GM04503 (cell line): ENCODE measurements at places on chromosomes 13 and 19.

- no peak for DNase-seq
Measured at GRCh38 chr19:28500982-28501630, 711.8 kb downstream of the UQCRFS1 start.

GRCh38 chr13:52906122-52906903 lies 57.9 kb upstream of the PCDH8 start:
- no peak for DNase-seq

GRCh38 chr19:2097203-2097885 lies 629 bp downstream of the IZUMO4 start:
- no peak for DNase-seq

- DNase-seq: no peak
Measured at GRCh38 chr19:10889880-10890279, 18.5 kb downstream of the CARM1 start.

GRCh38 chr13:70516226-70516625 lies 408.0 kb upstream of the KLHL1 start:
- no peak for DNase-seq

DNA sequence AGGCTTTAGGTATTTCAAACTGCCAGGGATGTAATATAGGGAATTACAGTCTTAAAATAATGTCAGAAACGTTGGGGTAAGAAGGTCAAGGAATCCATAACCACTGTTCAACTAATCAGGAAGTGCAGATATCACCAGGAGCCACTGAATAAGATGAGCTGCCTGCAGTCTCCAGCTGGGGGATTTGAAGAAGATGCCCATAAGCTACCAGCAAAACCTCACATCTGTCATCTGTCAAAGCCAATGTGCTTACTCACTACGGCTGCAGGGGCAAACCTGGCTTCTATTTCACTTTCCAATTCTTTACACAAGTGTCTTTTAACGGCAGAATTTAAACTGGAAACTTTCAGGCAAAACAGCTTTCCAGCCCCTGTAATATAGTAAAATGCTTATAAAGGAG lies 1410.1 kb upstream of the ATXN8OS start:
- no peak for DNase-seq

DNA sequence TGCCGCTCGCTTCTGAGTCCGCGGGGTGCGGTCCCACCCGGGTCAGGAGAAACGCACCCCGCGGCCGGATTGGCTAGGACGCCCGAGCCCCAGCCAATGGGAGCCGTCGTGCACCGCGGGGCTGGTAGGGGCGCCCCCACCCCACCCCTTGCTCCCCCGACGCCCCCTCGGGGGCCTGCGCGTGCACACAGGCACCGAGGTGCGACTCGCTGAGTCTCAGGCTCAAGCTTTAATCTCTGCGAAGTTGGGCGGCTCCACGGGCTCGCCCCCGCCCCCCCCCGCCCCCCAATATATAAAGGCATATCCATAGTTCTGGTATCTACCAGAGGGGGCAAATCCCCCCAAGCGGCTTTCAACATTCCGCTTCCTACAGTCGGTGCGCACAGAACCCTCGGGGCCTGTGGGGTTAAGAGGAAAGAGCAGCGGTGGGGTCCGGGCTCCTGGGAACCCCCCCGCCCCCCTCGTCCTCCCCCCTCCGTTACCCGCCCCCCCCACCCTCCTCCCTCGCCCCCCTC lies at the start of gene COX6B2:
COX6B2 (minus strand) TSS at position 22 of the 515 bp plus-strand sequence. CDS start 198 bp downstream, outside the sequence.
- no peak for DNase-seq

DNA sequence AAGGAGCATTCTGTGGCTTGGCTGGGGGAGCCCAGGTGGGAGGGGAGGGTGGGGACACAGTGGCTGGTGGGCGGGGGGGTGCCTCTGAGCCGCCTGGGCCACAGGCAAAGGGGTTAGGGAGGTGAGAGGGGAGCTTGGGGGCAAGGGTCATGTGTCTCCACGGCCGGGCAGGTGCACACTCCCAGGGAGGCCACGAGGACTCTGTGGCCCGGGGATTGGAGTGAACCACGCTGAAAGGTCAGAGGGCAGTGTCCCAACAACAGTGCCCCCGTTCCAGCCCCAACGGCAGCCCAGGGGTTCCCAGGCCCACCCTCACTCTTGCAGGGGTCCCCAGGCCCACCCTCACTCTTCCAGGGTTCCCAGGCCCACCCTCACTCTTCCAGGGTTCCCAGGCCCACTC lies 9.6 kb downstream of the C2CD4C start:
- no peak for DNase-seq

DNA sequence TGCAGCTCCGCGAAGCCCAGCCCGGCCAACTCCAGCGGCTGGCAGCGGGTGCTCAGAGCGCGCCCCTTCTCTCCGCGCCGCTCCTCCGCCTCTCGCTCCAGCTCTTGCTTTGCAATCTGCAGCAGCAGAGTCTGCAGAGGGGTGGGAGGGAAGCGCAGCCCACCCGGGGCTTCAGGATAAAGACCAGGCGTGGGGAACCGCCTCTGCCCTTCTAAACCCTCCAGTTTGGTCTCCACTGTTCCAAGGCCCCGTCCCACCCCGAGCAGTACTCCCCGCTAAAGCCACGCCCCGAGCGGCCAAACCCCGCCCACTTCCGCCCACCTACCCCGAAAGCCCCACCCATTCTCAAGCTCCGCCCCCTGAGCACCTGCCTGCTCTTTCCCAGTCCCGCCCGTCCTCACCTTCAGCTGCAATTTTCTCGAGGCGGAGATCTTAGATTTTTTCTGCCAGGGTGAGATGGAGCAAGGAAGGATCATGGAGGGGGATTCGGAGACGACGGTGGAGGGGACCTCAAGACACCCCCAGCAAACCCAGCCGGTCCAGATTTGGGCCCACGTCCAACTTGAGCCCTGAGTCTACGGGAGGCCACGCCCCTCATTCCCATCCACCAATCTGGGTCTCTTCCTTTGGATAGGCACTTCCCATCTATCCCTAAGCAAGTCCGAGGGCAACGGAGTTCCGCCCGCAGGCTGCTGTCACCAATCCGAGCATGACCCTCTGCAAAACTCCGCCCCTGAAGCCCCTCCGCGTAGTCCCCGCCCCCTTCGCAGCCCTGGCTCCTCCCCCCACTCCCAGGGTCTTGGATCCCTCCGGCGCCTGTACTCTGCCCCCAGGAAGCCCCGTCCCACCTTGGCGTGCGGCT lies 1.1 kb downstream of the TNNI3 start:
- no peak for DNase-seq

DNA sequence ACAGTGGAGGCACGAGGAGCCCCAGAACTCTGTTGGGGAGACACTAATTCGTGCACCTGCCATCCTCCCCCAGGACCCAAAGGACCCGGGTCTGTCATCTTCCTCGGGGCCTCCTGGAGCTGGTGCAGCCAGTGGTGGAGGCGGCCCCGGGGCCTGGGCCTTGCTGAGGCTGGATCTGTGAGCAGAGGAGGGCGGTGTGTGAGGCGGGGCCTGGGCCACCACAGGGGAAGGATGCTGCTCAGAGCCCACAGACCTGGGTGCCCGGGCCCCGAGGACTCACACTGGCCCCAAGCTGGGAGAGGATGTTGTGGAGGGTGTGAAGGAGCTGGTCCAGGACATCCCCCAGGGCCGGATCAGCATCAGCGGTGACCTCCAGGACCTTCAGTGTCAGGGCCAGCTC lies 8.3 kb downstream of the IFNL3 start:
- no peak for DNase-seq

GRCh38 chr13:23449398-23450162 lies 16.1 kb upstream of the SACS start:
- DNase-seq: no peak

DNA sequence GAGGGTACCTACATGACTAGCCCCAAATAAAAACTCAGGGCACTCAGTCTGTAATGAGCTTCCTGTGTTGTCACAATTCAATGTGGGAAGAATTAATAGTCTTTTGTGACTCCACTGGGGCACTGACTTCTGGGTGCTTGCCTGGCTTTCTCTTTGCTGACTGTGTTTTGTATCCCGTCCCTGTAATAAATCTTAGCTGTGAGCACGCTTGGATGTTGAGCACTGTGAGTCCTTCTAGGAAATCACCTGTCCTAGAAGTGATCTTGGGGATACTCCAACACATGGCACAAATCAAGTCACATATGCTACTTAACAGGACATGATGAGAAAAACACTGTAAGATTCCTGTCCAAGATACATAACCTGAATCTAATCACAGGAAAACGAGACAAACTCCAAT lies 83.0 kb downstream of the USP12 start:
- DNase-seq: no peak

- peak; percentile 76 for DNase-seq
Measured at GRCh38 chr19:53849237-53849676, 18.4 kb upstream of the MYADM start.

GRCh38 chr19:36061367-36061766 lies 6.7 kb downstream of the WDR62 start:
- no peak for DNase-seq

DNA sequence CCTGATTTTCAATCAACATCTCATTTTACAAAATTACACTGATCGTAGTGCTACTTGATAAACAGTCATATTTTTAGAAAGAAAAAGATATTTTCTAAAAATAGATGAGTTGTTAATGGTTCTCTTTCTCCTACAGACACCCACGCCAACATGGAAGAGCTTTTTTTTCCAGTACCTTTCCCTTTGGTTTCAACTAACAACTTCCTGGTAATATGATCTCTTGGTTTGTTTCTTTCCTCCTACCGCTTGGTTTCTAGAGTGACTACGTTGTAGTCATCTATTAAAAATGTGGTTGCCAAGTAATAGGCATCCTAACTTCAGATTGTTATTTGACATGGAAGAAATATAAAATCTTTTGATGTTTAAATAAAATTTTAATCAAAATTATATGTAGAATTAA lies 189.0 kb downstream of the LACC1 start:
- peak; percentile 38 for DNase-seq

DNA sequence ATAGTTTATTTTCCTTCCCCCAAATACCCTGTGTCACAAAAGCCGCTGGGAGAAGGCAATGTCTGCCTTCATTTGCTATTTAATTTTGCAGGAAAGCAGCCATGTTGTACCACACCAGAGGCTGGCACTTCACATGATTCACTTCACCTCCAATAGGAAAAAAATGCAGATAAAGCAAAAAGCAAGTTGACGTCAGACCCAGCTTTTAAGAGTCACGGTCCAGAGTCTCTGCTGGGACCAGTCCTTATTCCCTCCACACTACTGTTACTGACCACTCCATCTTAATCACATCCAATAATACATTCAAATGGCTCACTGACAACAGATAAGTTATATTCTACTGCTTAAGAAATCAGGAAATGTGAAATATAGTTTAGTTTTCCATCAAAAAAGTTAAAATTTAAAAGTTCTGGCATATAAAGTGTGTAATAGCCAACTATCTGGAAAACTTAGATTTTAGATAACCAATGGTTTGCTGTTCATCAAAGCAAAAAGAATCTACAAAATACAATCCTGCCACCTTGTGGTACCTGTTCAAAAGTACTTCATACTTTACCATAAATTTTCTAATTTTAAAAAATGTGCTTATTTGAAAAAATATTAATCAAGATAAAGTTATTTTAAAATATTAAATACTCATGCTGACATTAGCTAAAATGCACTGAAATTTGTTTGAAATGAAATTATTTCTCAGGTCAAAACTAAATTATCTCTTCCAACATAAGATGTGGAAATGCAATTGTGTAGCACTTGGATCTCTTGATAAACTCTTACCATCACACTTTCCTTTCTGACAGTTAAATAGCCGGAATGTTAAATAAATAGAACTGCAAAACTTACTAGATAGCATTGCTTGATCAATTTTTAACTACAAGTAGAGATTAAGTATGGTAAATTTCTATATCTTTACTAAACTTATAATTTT lies 97.3 kb downstream of the SERP2 start:
- no peak for DNase-seq

DNA sequence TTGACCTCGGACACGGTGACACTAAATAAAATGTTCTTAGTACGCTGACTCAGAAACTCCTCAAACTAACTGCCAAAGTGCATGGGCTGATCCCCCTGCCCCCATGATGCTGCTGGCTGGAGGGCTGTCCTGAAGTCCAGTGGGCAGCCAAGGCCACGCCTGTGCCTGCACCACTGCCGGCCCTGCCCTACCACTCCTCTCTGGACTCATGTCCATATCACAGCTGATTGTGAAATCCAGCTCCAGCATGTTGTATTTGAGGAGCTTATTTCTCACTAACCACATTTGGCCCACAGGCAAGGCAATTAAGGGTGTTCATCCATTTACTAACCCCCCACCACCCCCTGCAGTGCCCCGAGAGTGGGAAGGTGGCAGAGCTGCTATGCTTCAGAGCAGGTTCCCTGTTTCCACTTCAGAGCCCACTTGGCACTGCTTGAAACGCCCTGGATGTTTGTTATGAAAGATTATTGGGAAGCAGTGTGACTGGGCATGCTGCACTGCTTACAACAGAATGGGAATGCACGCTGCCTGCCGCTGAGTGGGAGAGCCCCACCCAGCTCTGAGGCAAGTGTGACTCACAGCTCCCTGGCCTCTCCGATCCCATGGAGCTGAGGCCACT lies 114.0 kb downstream of the UQCRFS1 start:
- peak; percentile 49 for DNase-seq

DNA sequence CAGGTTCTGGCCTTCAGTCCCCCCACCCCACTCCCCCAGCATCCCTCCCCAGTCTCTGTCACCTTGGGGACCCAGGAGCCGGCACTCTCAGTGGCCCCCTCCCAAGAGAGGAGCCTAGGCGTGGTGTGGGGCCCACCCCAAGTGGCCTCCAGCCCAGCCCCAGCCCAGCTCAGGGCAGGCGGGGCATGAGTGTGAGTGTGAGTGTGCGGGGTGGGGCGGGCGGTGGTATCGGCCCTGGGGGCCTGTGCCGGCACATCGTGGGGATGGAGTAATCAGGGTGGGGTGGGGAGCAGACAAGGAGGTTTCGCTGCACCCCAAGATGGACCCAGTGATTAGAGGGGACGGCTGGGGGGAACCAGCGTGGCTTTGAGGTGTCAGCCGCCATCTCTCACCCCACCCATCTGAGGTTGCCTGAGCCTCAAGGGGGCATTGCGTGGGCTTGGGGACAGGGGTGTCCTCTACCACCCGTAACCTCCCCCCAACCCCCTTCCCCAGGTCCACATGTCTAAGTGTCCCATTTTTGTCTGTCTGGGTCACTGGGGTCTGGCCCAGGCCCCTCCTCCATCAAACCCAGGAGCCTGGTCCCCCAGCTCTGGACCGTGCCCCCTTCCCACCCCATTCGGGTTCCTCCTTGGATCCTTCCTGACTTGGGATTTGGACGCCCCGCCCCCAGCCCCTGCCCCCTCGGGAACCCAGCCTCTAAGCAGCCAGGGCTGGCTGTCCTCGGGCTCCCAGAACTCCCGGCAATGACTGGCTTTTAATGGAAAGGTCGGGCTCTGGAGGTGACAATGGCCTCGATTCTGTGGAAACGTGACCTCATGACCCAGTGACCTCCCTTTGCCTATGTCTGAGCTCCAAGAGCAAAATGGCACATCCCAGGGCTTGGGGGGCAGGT lies 6.9 kb upstream of the SULT2B1 start:
- no peak for DNase-seq

DNA sequence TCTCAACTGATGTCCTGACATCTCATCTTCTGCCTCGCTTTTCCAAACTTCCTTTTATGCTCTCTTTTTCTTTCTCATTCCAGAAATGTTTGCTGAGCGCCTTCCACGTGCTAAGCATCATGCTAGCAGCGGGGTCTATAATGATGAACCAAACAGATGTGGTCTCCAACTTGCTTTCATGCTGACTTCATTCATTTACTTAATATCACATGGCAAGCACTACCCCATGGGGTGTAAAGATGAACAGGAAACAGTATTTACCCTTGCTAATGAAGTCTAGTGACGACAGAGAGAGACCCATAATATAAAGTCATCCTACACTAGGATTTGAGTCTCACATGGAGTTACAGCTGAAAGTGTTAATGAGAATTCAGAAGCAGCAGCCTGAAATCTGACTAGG lies 21.6 kb upstream of the URAD start:
- no peak for DNase-seq

GRCh38 chr19:4027146-4027545 lies 19.6 kb downstream of the PIAS4 start:
- no peak for DNase-seq

- DNase-seq: no peak
Measured at GRCh38 chr19:31109636-31110035, 239.6 kb downstream of the TSHZ3 start.
